ENCODE measurements at places on chromosomes 6 and 20.

DNA sequence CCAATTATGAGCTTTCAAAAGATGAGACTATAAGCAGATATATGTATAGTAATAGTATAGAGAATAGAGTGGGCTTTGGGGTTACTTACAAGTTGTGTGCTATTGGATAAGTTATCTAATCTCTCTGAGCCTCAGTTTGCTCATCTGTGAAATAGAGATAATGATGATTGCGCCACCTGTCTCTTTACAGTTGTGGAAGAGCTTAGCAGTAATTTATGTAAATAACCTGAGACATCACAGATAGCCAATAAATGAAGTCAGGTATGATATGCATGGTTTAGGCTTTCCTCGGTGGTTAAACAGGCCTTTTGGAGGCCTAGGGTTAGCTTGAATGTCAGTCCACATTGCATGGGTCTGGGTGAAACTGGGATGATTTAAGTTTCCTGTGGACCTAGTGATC lies 29.8 kb upstream of the SCUBE3 start:
- no peak for DNase-seq

- no peak for DNase-seq
Observed at GRCh38 chr6:35730745-35731413, 6.0 kb upstream of the ARMC12 start.

- DNase-seq, result no peak
Observed at GRCh38 chr6:35280903-35281302, 16.7 kb upstream of the DEF6 start.

GRCh38 chr6:170152124-170152926 lies 138.6 kb downstream of the DLL1 start:
- no peak for DNase-seq

- no peak for DNase-seq
Observed at GRCh38 chr6:70706491-70707123, 38.9 kb downstream of the SMAP1 start.

DNA sequence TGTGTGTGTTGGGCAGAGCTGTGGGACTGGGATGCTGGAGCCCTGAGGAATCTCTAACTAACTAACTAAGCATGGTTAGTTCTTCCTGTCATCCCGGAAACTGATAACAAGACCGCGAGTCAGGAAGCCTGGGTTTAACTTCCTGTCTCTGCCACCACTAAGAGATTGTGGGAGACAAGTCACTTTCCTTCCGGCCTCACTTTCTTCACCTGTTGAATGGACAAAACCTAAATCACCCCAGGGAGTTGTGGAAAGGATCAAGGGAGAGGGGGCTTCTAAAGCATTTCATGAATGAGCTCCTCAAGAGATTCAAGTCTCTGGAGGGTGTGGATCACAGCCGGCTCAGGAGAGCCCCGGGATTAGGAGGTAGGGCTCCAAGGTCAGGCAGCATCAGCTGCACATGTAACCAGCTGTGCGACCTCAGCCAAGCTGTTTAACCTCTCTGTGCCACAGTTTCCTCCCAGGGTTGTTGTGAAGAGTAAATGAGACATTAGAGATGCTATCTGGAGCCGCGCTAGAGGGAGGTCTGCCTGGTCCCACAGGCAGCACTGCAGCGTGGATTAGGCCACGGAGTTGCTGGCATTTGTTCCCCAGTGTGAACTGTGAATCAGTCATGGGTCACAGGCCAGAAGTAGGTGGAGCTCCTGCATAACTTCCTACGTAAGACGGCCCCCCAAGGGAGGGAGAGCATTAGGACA lies 105.1 kb downstream of the TOX2 start:
- no peak for DNase-seq

DNA sequence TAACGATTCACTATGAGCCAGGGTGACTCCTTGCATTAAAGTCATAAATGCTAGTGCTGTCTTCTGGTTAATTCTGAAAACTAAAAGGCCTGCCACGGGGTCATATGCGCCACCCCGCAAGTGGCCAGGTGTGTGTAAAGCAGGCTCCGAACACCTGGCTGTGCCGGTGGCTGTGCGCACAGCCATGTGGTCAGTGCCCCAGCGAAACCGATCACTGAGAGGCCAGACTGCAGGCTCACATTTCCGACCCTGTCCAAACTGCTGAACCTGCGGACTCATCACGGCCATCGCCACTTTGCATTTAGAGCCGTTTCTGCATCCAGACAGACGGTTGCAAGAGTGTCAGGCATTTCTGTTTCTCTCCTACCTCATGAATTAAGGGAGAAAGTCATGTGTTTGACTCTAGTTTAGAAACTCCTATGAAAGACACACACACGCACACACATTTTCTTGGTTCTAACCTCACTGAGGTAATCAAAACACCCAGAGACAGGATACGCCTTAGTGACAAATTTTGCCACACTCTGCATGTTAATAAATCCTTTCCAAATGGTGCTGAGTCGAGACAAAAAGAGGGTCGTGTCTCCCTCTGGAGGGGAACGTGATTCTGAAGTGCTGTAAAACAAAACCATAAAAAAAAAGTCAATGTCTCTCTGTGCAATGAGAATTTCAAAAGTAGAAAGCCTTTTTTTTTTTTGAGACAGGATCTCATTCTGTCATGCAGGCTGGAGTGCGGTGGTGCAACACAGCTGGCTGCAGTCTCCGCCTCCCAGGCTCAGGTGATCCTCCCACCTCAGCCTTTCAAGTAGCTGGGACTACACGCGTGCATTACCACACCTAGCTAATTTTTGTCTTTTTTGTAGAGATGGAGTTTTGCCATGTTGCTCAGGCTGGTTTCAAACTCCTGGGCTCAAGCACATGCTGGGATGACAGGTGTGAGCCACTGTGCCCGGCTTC lies 31.0 kb upstream of the TCFL5 start:
- no peak for DNase-seq

Data from stimulated activated CD8-positive, alpha-beta memory T cell treated with anti-CD3 and anti-CD28 coated beads, Interleukin-4, amount 100 ng/mL, for 24 hours (primary cell).